Activated CD4-positive, alpha-beta T cell treated with anti-CD3 and anti-CD28 coated beads, Interleukin-2, Interleukin-6, amounts not matched to agents 100 ng/mL and 50 ng/mL, durations not matched to agents 16 hours and 8 hours (primary cell): ENCODE measurements at places on chromosomes 2 and 18.

GRCh38 chr18:50866765-50867164 is 12.2 kb upstream of the ME2 start:
- no peak for DNase-seq

- peak; percentile 74 for DNase-seq
Measured at GRCh38 chr2:197191940-197192322, 118.6 kb downstream of the ANKRD44 start.

- no peak for DNase-seq
Measured at GRCh38 chr18:23870676-23871380, 143.7 kb upstream of the TTC39C start.

GRCh38 chr18:62044490-62045000 is 142.3 kb downstream of the PIGN start:
- DNase-seq: no peak

- DNase-seq: no peak
Measured at GRCh38 chr2:170739507-170740046, 24.4 kb downstream of the SP5 start.

- DNase-seq: no peak
Measured at GRCh38 chr2:190311893-190312634, 7.6 kb downstream of the HIBCH start.

DNA sequence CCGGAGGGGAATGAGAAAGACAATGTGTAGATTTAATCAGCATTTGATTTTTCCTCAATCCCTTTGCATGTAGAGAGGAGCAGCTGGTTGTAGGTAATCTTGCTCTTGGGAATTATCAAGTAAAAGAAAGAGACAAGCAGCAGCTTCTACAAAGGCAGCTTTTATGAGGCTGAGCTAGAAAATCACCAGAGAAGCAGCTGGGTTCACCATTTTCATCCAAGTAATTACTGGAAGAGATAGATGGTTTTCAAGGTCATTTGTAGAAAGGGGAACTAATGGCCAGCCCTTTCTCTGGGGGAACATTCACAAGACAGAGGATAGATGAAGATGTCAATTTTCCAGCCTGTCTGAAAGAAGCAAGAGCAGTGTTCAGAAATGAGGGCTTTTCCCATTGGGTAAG is 113.0 kb downstream of the RND3 start:
- DNase-seq: no peak

- DNase-seq: no peak
Measured at GRCh38 chr2:146131048-146131447, 1611.1 kb upstream of the ZEB2 start.

DNA sequence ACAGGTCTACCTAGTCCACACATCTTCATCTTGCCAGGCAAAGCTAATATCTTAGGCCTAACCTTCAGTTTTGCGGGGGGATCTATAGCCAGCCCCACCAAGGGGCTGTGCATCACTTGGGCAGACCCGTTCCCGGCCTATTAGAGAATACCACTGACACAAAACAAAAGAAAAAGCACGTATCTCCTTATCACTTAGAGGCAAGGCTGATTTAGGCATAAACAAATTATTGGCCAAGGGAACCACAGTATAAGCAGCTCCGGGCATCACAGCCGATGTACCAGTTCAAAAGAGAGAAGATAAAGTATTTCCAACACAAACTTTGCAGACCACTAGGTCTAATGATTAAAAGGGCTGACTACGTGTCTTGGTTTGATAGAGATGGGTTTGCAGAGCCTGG is 248.0 kb downstream of the TCF4 start:
- no peak for DNase-seq

DNA sequence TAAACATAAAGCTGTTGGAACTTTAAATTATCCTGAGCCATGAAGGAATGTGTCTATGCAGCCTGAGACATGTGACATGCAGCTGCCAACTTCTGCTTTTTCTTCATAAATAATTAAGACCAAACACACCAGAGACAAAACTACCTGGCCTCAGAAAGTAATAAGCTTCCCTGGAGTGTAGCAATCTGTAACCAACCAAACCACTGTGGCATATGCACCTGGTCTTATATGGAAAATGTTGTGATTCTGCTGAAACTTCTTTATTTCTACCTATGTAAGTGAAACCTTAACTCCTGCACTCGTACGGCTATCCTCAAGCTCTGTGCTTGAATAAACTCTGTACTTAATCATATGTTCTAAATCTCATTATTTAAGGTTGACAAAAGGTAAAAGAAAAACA is 515.0 kb downstream of the TMEM182 start:
- no peak for DNase-seq

GRCh38 chr2:206940546-206940945 is 1.2 kb downstream of the CPO start:
- DNase-seq: no peak

GRCh38 chr2:189487283-189488007 is 46.2 kb downstream of the WDR75 start:
- no peak for DNase-seq
